ENCODE measurements at places on chromosomes 6 and 20.

DNA sequence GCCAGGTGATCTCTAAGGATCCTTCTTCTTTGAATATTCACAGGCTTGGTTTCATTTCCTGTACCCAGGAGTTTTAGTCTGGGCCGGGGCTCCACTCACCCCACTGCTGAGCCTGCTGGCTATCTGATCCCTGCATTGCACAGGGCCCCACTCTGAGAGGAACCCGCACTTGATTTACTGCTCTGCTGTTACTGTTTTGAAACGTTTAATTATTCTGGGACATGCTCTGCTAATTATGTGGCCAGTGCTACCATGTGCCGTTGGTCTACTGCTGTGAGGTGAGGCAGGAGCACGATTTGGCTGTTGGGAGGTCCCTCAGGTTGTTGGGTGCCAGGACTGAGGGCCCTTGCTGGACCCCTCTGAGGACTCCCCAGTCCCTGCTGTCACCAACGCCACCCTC is 108.7 kb upstream of the SIRPA start:
- no peak for DNase-seq

DNA sequence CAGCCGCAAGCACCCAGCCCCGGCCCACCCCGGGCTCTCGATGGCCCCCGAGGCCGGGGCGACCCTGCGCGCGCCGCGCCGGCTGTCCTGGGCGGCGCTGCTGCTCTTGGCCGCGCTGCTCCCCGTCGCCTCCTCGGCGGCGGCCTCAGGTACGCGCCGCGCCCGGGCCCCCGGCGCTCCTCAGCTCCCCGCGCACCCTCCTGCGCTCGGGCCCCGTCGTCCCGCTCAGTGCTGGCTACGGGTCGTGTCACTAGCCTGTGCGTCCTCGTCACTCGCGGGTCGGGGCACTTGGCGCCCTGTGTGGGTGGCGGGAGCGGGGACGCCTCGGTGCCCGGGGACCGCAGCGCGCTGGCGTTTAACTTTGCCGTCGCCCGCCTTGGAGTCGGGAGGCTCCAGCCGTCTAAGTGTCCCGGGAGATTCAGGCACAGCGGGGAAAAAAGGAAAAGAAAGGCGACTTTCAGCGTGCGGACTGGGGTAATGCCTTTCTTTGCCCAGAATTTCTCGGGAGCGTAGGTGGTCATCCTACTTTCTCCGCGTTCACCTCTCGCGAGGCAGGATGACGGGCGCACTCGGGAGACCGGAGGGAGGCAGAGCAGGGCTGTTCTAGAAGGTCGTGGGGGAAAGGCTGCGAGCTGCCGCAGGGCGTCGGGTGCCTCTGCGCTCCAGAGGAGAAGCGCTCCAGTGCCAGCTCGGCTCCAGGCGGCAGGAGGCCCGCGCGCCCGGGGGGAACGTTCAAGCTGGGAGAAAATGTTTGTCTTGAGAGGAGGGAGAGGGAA is 545 bp downstream of the FNDC1 start:
- no peak for DNase-seq

DNA sequence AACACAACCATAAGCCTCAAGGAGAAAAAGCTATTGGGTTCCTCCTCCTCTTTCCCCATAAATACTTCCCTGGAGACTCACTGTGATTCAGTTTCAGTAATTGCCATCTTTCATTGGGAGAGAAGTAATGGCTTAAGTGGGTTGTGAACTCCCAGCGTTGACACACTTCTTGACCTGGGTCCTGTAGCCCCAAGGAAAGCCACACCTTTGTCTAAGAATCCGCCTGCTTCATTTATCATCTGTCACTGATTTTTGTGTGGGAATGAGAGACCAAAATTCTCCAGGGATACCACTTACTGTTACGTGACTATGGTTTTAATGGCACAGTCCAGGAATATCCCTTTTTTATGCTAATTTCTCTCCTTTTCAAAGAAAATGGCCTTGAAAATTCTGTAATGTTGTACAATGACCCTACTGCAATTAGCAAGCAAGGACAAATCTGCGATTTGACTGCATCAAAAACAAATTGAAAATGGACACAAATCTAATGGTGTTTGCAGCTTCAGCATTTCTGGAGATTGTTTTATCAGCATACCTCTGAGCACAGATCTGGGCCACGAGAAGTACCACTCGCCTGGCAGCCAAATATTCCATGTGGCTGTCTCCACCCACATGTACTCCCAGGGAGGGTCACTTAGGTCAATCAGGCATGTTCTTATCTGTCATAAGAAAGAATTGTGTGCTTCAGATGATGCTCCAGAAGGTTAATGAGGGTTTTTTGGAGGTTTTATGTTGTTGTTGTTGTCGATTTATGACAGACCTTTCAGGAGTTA is 29.8 kb downstream of the DCBLD1 start:
- no peak for DNase-seq

DNA sequence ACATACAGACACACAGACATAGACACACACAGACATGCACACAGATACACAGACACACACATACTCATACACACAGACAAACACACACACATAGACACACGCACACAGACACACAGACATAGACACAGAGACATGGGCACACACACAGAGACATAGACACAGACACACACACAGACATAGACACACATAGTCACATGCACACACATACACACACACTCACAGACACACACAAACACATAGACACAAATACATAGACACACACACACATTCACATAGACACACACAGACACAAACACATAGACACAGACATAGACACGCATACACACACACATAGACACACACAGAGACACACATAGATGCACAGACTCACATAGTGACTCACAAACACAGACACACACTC is 13.5 kb downstream of the FOXF2 start:
- no peak for DNase-seq

GRCh38 chr6:42406306-42407280 is 45.1 kb downstream of the TRERF1 start:
- DNase-seq = no peak

GRCh38 chr6:52994839-52995088 is 320 bp downstream of the GSTA4 start:
- DNase-seq = no peak

DNA sequence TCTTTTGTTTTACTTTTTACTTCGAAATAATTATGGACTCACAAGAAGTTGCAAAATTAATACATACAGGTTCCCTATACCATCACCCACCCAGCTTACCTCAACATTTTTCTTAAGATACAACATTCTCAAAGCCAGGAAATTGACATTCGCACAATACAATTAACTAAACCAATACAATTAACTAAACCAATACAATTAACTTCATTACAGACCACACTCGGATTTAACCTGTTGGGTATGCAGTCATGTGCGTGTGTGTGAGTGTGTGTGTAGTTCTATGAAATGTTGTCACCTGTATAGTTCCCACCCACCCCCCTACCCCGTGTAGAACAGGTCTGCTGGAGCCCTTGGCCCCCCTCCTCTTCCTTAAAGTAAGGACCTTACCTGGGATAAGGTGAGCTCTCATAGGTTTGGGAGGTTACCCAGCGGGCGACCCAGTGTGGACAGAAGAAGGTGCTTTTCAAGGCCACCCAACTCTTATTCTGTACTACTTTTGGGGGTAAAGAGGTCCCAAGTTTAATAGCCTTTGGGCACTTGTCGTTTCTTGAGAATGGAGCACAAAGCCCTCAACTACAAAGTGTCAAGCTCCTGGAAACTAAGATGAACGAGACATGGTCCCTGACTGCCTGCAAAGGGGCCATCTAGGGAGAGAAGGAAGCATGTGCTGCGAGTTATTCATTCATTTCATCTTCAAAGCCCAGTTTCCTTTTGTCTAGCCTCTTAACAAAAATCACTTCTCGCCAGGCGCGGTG is 544 bp upstream of the STK38 start:
- no peak for DNase-seq

Data from stimulated activated CD4-positive, alpha-beta T cell treated with anti-CD3 and anti-CD28 coated beads, Interleukin-15, amount 100 ng/mL, for 48 hours (primary cell).